ENCODE measurements at places on chromosomes 5 and 9.

DNA sequence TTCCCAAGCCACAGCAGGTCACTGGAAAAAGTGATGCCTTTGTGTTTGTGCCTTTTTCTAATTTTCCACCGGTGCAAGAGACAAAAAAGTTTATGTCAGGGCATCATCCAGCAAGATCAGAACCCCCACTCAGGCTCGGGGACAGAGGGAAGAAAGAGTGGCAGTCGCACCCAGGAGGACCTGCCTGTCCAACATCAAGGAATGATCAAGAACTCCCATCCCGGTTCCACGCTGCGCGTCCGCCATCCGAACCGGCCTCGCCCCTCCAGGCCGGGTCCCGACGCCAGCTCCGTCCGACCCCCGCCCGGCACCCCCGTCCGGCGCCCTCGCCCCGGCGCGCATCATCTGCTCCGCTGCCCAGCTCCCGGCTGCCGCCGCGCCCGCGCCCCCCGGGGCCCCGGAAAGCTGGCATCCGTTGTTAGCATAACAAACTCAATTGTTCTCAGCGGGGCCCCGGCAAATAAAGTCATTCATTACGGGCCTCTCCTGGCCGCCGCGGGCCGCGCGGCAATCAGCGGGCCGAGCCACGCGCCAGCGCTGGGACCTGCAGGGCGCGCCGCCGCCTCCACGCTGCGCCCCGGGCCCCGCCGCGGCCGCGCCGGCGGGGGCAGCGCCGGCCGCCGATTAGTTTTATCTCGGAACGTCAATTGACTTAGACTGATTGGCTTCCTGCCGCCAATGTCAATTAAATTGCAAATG lies 48.1 kb downstream of the PAX5 start:
- no peak for DNase-seq

DNA sequence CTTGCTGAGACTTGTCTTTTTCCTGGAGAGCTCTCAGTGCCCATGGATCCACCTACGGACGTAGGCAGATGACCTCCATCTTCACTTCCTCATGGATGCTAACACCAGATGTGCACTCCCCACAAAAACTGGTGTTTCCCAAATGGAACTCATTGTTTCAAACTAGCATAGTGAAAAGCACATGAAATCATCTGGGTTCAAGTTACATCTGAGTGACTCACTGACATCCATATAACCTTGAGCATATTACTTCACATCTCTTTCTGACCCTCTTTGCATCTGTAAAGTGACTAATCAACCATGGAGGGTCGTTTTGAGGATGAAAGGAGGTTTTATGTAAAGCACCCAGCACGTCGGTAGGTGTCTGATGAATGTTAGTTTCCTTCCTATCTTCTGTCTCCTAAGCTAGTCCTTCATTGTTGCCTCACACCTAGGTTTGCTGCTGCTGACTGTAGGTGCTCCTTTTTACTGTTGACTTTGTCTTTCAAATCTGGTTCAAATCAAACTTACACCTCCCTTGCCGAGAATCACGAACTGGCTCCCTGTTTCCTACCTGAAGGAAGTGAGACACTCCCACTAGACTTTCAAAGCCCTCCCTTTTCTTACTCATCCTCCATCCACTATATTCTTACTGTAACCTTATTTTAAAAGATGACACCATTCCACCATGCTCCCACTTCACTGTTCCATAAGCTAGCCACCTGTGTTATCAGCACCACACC lies 10.3 kb downstream of the OCLN start:
- no peak for DNase-seq

DNA sequence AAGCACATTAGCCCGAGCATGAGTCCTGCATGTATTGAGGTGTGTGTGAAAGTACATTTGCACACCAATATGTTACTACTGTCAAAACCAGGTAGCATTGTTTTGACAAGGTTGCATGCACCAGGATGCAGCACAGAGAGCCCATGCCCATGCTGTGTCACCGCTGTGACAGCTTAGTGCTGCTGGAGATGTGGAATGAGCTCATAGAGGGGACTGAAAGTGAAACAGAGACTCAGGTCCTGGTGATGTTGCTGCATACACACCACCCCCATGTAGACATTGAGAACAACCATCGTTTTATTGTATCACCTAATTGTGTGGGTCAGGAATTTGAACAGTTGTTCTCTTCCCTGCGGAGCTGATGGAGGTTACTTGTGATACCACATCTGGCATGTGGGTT lies 53.0 kb downstream of the GADD45G start:
- DNase-seq, result no peak

DNA sequence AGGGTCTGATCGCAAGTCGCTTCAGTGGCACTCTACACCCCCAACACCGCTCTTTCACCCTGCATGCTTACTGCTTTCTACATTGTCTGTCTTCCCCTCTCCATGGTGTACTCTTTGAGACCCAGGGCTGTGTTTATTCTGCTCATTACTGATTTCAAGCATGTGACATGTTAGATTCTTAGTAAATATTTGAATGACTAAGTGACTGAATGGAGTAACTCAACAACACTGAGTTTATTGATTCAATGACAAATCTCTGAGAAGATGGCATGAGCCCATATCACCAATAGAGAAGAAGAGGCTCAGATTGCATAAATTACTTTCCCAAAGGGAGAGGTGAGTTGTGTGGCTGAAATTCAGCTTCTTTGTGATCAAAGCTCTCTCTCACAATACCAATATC lies 89.7 kb upstream of the OSMR start:
- DNase-seq, result no peak

DNA sequence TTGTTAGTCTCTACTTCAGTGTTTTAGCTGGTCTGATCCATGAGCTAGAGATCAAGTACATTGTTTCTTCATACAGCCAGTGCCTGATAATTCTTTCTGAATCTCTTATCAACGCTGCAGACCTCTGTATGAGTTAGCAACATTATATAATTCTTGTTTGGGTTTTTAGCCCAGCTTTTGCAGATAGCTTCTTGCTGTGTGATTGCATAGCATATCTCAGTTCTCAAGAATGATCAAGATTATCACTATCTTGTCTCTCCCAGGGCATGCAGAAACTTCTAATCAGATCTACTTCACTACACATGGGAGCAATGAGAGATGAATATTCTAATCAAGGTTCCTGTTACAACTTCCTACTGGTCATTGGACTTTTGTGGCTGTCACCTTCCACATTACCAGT lies 158.3 kb downstream of the FAM174A start:
- DNase-seq, result no peak

DNA sequence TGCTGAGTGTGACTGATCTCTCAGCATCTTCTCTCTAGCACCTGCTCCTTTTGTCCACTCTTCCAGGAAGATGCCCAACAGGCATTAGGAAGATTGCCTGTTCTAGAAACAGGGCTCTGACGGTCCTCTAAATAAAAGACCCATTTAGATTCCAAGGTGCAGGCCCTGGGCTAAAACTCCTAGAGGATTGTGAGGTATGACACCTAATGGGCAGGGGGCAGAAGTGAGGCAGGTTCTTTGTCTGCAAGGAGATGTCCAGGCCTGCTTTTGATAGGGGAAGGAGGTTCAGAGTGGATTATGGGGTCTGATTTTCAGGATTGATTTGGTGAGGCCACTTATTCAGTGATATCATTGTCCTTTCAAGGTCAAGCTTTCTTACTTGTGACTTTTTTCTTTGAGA lies 140.8 kb upstream of the TRPC7 start:
- no peak for DNase-seq

DNA sequence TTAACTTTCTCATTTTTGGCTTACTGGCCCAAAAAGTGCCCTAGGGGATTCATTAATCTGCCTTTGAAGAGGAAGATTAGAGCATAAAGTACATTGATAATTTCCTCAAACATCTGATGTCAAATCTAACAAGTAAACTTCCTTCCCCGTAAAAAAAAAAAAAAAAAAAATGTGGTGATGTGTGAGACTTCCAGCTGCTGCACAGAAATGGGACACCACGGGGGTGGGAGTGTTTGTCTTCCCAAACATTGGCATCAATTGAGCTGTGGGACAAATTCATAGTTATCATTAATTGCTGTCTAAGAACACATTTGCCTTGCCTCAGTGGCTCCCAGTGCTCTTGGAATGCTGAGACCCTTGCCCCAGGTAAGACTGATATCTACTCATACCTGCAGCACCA lies 149.6 kb downstream of the ADAMTS12 start:
- no peak for DNase-seq

GRCh38 chr9:30522061-30522460 lies 1862.4 kb upstream of the ACO1 start:
- DNase-seq, result no peak

- no peak for DNase-seq
Observed at GRCh38 chr5:83527221-83527620, 55.7 kb downstream of the VCAN start.

- DNase-seq, result no peak
Observed at GRCh38 chr5:9453480-9454011, 92.3 kb downstream of the SEMA5A start.

- no peak for DNase-seq
Observed at GRCh38 chr5:141596867-141597266, 21.9 kb downstream of the DIAPH1 start.

DNA sequence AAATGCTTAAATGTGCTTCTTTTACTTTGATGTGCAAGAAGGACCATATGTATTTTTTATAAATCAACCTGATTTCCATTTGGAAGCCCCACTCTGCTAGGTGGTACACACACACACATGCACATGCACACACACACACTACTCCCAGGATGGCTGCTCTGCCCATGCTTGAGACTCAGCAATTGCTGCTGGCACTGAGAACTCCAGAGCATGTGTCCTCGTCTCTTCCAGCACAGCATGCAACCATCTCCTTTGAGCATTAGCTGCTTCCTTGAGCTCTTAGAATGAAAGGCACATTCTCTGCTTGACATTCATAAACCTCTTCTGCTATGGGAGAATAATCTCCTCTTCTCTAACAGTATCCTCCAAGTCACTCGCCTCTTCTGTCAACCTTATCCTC lies 115.9 kb downstream of the FEM1C start:
- no peak for DNase-seq

DNA sequence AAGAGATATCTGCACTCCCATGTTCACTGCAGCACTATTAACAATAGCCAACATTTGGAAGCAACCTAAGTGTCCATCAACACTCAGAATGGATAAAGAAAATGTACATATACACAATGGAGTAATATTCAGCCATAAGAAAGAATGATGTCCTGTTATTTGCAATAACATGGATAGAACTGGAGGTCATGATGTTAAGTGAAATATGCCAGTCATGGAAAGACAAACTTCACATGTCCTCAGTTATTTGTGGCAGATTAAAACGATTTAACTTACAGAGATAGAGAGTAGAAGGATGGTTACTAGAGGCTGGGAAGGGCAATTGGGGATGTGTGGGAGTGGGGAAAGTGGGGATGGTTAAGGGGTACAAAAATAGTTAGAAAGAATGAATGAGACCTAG lies 110.3 kb upstream of the PCSK5 start:
- DNase-seq, result no peak

GRCh38 chr5:139186752-139187326 lies 11.3 kb downstream of the SIL1 start:
- no peak for DNase-seq

- DNase-seq, result no peak
Observed at GRCh38 chr9:132116583-132116982, 36.9 kb upstream of the MED27 start.

All from stimulated activated CD8-positive, alpha-beta memory T cell treated with anti-CD3 and anti-CD28 coated beads, Interleukin-2, amount 100 ng/mL, for 48 hours (primary cell).